ENCODE measurements at places on chromosomes 3 and 15.

DNA sequence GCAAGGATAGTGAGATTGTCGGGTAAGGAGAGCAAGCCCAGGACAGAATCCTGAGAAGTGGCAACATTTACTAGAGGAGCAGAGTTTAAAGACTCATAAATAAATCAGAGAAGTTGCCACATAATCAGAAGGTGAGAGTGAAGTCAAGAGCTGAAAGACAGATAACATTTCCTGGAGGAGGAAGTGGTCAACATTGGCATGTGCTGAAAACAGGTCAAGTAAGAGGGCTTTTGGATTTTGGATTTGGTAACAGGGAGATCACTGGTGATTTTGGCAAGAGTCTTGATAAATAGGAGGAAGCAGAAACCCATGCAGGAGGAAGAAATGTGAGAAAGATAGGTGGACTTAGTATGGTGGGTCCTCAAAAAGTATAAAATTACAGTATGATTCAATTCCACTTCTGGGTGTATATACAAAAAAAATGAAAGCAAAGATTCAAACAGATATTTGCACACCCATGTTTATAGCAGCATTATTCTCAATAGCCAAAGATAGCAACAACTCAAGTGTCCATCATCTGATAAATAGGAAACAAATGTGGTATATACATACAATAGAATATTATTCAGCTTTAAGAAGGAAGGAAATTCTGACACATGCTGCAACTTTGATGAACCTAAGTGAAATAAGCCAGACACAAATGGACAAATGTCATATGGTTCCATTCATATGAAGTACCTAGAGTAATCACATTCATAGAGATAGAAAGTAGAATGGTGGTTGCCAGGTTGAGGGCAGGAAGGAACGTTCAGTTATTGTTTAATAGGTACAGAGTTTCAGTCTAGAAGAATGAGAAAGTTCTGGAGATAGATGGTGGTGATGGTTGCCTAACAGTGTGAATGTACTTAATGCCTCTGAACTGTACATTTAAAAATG lies 27.3 kb upstream of the MBNL1 start:
- no peak for DNase-seq

DNA sequence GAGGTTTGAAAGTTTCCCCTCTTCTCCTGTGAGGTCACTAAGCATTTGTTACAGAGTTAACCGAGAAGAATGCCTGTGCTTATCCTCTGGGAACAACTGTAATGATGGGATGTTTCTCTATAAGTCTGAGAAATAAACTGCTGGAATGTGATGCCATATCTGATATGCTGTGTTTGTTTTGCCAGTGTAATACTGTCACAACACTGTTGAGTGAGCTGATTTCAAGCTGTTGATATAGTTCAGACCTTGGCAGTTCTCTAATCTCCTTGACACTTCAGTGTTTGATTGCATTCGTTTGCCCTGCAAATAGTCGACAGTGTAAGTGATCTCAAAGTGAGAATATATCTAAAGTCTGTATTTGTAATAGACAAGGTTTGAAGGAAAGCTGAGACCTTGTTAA lies 73.3 kb downstream of the PTPRG start:
- DNase-seq: no peak

DNA sequence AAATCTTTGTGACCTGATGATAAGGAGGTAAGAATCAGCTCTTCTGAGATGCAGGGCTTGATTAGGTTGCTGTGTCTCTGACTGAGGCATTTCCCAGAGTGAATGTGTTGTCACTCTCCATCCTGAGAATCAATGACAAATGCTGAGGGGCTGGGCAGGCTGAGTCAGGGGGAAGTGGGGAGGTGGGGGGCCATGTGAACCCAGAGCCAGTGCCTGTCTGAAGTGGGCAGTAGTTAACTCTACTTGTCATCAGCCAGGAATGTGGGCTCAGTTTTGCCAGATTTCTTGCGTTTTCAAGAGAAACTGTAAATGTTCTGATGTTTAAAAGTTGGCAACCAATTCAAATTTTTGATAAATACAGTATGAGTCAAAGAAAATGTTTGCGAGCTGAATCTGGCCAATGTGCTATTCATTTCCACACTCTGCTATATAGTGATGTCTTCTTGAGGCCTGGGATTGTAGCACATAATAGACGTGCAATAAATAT lies 3.1 kb upstream of the BNC1 start:
- DNase-seq: no peak

- peak; percentile 2 for DNase-seq
These were observed 187.1 kb downstream of the MEGF11 start for GRCh38 chr15:66066481-66066880.

DNA sequence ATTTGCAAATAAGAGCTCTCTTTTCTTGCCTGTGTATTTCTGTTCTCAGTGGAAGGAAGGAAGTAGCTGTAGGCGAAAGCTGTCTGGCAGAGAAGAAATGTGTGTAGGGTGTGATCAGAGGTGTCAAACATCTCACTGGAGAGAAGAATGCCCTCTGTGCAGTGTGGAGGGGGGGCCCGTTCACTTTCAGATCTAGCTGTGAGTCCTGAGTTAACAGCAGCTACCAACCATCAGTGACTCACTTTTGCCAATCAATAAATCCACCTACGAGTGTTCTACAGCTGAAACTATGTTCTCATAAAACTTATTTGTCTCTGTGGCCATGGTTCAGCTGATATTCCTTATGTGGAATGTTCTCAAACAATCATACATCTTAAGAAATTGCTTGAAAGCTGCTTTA lies 103.7 kb downstream of the FRMD4B start:
- no peak for DNase-seq

GRCh38 chr15:74383695-74384565 lies 16.5 kb upstream of the CYP11A1 start:
- no peak for DNase-seq

GRCh38 chr15:41407341-41407740 lies 5.0 kb upstream of the NDUFAF1 start:
- no peak for DNase-seq

GRCh38 chr3:9108876-9109567 lies 140.4 kb downstream of the SRGAP3 start:
- no peak for DNase-seq

DNA sequence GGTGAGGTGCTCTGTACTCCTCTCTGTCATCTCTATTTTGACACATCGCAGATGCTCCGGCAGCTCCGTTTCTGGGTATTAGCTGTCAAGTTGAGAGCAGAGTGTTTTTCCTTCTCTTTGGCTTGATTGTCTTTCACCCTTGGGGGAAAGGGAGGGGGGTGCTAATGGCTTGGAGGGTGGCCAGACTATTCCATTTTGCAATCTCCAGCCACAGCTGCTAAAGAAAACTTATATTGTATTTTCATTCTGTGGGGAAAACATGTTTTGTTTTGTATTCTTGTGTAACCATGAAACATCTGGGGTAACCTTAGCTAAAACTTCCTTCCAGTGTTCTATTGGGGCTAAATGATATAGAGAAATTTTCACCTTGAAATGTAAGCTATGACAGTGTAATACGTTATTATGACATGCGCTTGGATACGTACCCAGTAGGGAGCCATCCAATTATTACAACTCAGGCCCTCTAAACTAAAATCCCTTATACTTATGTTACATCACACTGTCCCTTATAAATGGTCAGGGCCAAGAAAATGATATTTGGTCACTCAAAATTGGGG lies 14.0 kb upstream of the LARP6 start:
- DNase-seq: no peak

GRCh38 chr3:152279479-152279878 lies 10.8 kb downstream of the MBNL1 start:
- DNase-seq: no peak

DNA sequence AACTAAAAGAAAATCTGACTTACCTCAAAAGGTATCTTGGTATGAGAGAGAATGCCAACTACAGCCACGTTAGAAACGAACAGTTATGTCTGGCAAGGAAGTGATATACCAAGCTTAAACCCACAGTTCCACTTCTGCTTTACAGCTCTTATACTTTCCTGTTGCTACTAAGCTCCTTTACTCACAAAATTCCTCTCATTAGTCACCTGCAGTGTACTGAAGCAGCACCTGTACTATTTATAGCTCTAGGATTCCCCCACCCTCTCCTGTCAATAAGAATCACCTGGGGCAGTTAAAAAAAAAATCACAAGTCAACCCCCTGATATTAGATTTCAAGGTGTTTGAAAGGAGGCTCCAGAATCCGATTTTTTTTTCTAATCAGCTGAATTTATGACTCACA lies 2.9 kb upstream of the TMEM266 start:
- no peak for DNase-seq

DNA sequence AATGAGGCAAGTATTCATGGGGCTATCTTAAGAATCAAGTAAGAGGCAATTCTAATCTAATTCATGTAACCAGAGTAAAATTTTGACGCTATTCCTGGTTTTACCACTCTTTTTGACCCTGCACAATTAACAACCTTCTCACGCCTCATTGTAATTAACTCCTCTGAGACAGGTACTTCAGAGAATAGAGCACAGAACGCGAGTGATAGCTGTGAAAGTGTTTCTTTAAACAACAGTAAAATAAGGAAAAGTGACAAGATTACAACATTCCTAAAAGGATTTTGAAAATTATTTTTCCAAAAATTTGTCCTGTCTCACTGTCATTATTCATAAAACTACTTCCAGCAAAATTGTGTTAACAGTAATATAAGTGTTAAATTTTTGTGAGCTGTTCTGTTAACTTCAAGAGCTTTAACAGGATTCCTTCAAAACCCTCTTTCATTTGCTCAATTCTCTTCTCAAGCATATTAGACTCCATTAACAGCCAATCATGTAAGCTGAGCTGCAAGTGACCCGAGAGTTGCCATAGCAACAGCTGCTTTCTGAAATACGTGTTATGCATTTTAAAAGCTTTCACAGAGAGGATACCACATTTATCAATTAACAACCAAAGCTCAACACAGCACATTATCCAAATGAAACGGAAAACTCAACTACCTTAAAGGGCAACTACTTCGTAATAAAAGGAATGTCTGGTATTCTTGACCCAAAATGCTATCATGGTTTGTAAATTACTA lies 93.1 kb downstream of the STAG1 start:
- DNase-seq: peak; percentile 15

DNA sequence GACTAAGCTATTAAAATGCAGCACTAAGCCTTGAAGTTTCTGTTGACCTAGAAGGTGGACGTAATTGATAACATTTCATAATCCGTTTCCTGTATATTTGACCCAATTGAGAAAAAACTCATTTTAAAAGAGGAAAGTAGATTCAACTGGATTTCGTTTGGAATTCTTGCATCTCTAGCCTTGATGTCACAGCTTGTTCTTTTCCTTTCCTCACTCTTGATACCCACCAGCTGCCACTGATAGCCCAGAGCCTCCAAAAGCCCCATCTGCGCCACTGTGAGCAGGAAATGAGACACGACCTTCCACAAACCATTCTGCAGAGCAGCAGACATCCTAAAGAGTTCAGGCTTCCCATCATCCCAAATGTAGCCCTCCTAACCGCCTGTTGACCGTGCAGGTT lies 61.8 kb downstream of the FOXB1 start:
- DNase-seq: no peak

DNA sequence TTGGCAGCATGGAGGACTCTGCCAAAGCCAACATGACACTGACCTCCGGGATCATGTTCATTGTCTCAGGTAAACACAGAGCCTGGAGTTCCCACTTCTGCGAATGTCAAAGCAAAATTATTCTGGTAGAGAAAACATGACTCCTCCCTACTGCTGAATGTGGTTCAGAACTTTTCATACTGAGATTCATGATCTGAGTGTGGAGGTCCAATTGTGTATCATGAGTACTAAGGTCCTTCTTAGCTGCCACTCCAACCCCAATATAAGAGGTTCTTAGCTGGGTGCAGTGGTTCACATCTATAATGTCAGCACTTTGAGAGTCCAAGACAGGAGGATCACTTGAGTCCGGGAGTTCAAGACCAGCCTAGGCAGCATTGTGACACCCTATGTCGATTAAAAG lies 13.8 kb downstream of the CLDN18 start:
- no peak for DNase-seq

- DNase-seq: no peak
These were observed 59.7 kb downstream of the ITPR1 start for GRCh38 chr3:4552811-4553210.
